Lower leg skin (tissue), 4 donors: ENCODE measurements at places on chromosomes 12 and 14. TPM values are rescaled to one million over a fixed set of nuclear protein-coding genes. Genes with fewer than 3 reads are reported as not detected.

GRCh38 chr12:121697093-121697698, 15.4 kb upstream of the TMEM120B start:
- no peak for DNase-seq

- no peak for DNase-seq
These were observed 459 bp downstream of the NUAK1 start for GRCh38 chr12:106138357-106138632.

- peak; percentile 59 for DNase-seq
These were observed 1.5 kb upstream of the FBRSL1 start for GRCh38 chr12:132488127-132489077.

Gene TOX4
- 69.8 TPM for total RNA-seq
